ENCODE measurements at places on chromosomes 11 and 22.

- no peak for DNase-seq
Measured at GRCh38 chr11:128398517-128399250, 188.7 kb downstream of the ETS1 start.

DNA sequence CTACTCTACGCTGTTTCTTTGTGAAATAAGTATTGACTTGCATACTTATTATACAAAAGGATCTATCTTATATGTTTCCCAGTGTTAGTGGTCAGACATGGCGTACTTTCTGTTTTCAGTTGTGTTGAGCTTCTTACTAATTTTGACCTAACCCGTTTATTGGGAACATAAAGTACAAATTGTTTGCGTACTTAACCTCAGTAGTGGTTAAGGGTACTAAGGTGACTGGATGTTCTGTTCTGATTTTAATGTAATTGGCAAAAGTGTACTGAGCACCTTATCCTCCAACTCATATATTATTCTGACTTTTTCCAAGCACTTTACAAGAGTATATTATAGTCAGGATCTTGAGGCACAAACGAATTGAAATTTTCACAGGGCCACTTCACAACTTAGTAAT is 17.2 kb downstream of the TBCEL start:
- DNase-seq, result no peak

GRCh38 chr11:111542606-111543275 is 2.2 kb downstream of the LAYN start:
- no peak for DNase-seq

DNA sequence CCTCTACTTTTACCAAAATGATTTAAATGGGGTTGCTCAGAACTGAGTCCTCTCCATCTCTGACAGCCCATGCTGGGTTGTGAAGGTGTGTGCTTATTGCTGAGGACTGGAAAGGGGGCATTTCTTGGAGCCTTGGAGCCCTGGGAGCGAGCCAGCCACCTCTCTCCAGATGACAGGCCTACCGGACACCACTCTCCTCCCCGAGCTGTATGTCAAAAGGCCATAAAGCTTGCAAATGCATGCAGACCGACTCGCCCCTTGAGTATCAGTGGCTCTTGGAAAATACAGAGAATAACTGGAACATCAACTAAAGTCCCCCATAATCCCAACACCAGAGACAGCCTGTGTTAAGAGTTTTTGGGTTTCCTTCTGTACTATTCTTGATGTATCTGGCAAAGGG is 67.9 kb upstream of the PITPNB start:
- DNase-seq, result no peak

DNA sequence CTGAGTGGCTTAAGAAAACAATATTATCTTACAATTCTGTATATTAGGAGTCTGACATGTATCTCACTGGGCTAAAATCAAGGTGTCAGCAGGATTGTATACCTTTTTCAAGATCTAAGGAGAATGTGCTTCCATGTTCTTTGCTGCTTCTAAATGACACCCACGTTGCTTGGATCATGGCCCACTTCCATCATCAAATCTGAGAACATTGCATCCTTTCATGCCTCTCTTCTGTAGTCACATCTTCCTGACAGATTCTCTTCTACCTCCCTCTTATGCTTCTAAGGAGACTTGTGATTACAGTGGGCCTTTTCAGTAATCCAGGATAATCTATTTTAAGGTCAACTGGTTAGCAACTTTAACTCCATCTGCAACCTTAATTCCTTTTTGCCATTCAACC is 499.4 kb downstream of the FAM181B start:
- no peak for DNase-seq

DNA sequence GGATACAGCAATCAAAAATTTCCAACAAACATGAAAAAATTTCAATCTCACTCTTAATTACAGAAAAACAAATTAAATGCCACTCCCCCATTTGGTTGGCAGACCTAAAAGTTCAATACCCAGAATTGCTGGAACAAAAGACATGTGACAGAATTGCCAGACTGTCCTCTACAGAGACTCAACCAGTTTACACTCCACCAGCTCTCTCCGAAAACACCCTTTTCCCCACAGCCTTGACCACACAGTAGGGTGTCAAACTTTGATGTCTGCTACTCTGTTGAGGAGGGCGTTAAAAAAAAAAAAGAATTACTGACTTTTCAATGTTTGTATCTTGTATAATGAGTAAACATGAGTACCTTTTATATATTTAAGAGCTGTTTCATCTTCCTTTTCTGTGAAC is 44.7 kb upstream of the YPEL1 start:
- DNase-seq, result no peak

DNA sequence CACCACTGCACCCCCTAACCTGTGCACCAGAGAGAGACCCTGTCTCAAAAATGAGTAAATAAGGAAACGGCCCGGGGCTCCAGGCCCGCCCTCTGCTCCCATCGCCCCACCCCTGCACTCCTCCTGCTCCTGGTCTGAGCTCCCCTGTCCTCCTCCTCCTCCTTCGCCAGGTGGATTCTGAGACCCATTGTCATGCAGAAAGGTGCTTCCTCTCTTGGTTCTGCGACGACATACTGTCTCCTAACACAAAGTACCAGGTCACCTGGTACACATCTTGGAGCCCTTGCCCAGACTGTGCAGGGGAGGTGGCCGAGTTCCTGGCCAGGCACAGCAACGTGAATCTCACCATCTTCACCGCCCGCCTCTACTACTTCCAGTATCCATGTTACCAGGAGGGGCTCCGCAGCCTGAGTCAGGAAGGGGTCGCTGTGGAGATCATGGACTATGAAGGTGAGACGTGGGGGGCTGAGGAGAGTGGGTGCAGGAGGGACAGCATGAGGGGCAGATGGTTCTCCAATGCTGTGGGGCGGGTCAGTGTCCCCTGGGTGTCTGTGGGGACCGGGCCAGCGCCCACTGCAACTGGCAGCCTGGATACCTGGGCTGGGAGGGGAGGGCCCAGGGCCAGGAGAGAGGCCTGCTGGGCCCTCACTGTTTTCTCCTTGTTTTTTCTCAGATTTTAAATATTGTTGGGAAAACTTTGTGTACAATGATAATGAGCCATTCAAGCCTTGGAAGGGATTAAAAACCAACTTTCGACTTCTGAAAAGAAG is 3.1 kb upstream of the APOBEC3D start:
- DNase-seq, result no peak

- peak; percentile 91 for DNase-seq
Measured at GRCh38 chr22:42769574-42770447, 49.1 kb upstream of the A4GALT start.

Measured in iris pigment epithelial cell (primary cell).